AG04450 (cell line): ENCODE measurements at places on chromosomes 7 and 10.

DNA sequence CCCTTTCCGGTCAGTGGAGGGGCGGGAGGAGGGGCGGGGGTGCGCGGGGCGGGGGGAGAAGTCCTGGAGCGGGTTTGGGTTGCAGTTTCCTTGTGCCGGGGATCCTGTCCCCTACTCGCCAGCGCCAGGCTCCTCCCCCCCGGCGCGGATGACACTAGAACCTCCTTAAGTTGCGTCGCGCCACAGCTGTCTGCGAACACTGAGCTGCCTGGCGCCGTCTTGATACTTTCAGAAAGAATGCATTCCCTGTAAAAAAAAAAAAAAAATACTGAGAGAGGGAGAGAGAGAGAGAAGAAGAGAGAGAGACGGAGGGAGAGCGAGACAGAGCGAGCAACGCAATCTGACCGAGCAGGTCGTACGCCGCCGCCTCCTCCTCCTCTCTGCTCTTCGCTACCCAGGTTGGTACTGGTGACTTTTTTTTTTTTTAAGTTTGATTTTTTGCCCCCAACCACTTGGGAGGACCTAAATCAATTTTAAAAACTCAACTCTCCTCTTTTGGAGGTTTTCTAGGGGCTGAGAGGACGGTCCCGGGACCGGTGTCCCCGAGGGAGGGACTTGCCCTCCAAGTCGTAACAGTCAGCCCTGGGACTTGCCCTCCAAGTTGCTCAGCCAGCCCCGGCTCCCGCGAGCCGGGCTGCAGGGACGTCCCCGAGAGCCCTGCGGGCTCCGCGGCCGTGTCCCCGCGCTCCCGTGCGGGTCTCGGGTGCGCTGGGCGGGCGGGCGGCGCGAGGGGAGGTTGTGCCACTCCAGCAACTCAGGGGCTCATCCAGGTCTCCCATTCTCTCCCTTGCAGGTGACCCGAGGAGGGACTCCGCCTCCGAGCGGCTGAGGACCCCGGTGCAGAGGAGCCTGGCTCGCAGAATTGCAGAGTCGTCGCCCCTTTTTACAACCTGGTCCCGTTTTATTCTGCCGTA, at the start of gene GATA3:
Gene GATA3, plus strand, starts transcription at position 195 of the 914 bp plus-strand sequence. CDS start 968 bp downstream, outside the sequence.
- DNase-seq: no peak

DNA sequence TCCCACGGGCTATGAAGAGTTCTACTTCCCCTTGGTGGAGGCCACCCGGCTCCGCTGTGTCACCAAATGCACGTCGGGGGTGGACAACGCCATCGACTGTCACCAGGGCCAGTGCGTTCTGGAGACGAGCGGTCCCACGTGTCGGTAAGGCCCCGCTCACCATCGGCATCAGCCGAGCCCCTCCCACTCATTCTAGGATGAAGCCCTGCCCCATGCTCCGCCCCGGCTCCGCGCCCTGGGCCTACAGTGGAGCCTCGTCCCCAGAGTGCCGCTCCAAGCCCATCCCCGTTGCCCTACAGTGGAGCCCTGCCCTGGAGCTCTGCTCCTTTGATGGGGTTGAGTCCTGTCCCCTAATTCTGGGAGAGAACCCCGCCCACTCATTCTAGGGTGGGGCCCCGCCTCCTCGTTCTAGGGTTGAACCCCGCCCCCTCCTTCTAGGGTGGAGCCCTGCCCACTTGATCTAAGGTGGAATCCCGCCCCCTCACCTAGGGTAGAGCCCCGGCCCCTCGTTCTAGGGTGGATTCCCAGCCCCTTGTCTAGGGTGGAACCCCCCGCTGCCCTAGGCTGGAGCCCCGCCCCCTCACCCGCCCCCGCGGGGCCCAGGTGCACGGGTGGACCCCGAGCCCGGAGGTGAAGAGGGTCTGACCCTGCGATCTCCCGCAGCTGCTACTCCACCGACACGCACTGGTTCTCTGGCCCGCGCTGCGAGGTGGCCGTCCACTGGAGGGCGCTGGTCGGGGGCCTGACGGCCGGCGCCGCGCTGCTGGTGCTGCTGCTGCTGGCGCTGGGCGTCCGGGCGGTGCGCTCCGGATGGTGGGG, 3.4 kb upstream of the MUC12 start:
- DNase-seq: no peak

DNA sequence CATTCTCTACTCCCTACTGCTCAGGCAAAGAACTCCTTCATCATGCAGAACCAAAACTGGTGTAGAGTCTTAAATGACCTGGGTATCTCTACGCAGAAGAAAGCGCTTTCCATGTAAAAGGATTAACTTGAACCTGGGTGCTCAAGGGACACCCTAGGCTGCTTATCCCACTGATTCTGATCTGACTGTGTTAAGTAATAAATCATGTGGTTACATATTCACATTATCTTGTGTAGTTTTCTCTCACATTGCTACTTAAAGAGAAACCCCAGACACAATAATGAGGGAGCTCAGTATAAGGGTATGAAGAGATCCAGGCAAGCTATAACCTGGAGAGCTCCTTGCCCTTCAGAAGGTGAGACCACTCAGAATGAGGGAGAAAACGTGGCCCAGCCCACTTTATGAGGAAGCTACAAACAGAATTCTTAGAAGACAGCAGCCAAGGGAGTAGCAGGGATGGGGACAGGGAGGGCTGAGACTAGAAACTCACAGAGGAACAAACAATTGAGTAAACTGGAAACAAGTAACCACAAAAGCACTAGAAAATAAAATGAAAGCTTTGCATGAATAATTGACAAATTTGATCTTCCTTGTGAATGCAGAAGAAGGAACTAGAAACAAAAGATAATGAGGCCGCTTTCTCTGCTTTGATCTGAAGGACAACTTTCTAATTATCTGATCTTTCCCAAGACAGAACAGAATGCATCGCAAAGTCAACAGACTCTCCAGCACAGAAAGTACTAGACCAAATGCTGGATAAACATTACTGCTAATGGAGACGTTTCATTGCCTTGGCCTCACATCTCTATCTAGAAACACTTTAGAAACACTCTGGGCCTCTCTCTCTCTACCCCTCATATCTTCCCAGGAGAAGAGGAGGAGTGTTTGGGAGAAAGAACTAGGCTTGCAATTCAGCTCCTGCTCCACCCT, 76.1 kb downstream of the LRRC17 start:
- no peak for DNase-seq

DNA sequence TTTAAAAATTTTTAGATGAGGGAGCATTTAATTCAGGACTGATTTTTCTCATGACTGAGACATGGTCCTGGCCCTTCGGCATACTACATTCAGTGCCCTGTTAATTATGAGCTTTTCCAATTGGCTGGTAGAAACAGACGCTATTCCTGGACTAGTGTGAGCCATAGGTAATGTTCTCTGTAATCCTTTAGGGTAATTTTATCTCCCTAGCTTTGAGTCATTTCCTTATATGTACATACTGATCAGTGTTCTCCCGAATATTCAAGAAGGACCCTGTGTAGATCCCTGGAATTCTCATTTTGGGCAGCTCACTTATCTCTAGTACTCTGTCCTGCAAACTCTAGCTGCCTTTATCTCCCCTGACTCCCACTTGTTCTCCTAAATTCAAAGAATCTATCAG, 92.6 kb upstream of the NPY start:
- DNase-seq: no peak

DNA sequence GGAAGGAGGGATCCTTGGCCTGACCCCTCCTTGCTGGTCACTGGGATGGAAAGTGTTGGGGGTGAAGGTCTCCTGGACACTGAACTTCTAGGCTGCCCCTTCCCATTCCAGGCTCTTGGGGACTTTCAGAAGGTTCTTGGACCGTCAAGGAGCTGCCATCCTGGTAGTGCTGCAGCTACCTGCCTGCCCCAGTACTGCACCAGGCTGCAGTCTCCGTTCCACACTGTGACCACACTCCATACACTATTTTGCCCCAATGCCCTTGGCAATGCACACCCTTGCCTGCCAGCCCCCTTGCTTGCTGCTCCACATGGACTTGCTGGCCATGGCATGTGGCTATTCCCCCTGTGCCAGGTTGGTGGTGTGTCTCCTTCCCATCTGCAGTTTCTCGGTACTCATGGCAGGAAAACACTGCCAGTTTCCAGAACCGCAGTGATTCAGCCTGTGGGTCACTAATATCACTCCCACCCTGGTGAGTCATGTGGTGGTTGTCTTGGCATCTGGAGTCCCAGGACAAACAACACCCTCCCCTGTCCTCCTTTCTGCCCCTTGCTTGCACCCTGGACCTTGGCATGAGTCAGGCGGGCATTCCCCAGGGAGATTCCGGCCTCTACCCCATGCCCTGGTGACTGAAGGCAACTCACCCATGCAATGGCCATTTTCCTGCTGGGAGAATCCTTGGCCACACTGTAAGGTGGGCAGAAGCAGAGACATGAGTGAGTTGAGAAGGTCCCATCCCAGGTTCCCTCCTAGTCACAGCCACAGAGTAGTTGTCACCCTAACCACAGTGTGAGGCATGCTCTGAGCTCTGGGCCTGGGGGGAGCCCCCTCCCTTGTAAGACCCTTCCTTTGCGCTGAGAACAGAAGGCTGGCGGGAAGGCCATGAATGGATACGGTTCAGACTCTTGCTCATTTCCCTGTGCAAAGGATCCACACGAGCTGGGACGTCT, 32.8 kb downstream of the GOLGA7B start:
- DNase-seq: no peak

DNA sequence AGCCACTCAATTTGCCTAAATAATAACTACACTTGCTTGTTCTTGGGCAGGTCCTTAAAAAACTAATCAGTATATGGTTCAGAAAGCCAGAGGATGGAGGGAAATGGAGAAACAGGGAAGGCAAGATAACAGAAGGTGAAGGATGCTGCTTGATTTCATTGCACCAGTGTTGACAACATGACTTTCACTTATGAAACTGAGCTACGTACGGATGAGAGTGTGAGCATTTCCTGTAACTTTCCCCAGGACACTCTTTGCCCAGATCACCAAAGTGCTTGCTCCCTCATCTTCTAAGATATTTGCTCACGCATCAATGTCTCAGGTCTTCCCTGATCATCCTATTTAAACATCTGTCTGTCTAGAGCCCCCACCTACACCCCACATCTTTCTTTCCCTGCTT, 37.4 kb downstream of the SLC35B4 start:
- no peak for DNase-seq
